ENCODE measurements at places on chromosomes 6 and 20.

GRCh38 chr20:58784321-58785074 lies 66.2 kb downstream of the GNAS-AS1 start:
- no peak for DNase-seq

DNA sequence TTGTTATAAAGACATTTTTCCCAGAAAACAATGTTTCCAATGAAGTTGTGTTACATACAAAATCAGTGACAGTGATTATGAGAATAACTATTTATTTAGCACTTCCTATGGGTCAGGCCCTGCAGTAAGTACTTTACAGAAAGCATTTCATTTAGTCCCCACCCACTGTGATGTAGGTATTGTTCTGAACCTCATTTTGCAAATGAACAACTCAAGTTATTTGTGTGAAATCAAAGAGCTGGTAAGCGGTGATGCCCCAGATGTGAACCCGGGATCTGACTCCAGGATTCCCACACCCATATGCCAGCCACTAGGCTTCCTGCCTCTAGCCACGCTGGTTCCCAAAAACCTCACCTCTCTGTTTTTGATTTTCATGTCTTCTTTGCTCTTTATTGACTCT lies 30.9 kb downstream of the FAXC start:
- no peak for DNase-seq

DNA sequence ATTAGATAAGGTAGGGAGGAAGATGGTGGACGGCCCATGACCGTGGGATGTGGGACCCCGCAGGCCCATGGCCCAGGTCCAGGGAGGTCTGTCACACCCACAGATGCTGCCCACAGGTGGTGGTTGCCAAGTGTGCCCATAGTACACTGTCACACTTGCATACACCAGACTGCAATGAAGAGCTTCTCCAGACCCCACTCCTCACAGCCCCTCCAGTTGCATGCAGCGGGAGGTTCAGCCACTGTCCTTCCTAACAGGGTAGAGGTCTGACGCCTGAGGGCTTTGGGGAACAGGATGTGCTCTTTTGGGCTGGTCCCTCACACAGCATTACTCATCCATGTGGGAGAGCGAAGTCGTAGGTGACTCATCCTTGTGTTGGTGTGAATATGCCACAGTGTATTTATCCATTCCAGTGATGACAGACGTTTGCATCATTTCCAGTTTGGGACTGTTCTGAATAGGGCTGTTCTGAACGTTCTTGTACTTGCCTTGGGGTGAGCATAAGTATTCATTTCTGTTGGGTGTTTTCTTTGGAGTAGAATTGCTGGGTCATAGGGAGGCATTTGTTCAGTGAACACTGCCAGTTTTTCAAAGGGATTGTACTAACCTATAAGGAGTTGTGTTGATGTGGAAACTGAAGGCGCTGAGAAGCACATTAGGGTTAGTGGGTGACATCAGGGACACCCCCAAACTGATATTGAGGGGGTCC lies 10.1 kb upstream of the PYGB start:
- DNase-seq: no peak

DNA sequence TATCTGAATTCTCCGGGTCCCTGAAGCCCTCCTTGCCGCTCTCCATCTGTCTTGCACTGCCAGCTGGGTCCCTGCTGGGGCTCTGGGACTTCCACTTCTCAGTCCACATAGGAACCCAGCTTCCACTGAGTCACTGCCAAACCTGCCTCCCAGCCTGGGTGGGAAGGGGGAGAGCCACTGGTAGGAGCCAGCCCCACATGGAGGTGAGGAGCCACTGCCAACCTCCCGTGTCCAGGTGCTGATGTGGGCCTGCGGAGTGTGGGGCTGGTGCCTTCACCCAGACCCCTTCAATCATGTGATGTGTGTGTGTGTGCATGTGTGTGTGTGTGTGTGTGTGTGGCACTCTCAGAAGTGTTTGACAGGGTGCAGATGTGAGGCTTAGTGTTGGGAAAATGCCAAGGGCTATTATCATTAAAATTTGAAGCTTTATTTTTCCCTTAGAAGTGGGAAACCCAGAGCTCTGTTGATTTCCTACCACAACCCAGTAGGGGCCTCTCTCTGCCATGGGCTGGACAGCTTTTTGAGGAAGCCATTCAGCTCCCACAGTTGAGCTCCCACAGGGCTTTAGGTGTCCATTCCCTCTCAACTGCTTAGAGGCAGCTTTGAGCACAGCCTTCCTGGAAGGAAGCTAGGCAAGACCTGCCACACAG lies 9.3 kb upstream of the SGK2 start:
- no peak for DNase-seq

- DNase-seq: no peak
These were observed 5.9 kb downstream of the TGM6 start for GRCh38 chr20:2386516-2387179.

GRCh38 chr6:25027221-25027916 lies 91.6 kb upstream of the RIPOR2 start:
- no peak for DNase-seq

DNA sequence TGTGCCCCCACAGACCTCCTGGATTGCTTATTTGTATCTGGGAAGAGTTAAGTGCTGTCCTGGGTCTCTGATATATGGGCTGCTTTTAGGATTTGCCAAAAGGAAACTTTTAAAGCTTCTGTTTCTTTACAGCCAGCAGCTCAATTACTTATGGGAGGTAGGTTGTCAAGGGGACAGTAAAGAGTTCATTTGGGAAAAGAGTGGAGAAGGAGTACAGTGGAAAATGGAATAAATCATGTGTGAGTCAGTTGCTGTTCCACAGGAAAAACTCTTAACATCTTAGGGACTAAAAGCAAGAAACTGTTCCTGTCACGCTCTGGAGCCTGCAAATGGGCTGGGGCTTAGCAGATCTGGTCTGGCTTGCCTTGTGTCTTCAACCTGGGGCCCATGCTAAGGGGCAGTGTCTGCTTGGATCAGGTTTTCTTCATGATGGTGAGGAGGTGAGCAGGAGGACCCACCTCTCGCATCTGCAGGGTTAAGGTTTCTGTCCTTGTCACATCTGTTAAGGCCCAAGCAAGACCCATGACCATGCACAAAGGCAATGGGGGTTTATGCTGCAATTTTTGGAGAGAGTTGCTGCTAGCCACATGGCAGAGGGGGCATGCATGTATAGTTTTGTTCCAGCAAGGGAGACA lies 8.7 kb upstream of the CST1 start:
- DNase-seq: no peak

- no peak for DNase-seq
These were observed 26.2 kb upstream of the OPRM1 start for GRCh38 chr6:154012852-154013251.

DNA sequence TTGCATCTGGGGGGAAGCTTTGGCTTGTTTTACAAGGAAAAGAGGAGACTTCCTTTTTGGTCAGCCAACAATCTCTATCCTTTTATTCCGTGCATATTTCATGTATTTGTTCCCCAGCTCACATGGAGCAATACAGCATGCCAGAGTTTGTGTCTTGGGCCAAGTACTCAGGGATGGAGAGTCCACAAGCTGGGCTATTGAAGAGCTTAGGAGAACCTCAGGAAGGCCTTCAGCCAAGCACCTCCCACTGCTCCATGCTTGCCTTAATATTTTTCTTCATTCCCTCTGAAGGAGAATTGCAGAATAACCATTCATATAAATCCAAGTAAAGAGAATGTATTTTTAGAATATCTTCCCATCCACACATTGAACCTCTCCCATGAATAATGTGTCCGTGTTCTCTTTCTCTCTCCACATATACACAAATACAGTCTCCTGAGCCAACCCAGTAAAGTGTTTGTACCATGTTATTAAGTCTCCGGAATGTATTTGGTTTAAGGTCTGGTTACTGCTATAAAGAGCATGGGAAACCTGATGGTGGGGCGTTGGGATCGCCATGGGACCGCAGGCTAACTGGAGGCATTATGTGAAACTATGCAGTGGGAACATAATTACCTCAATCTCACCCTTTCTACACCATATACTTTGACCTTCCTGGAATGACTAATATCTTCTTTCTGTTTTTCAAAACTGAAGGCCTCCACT lies 3.0 kb downstream of the LAMA4 start:
- no peak for DNase-seq

- DNase-seq: no peak
These were observed 350.8 kb upstream of the TSHZ2 start for GRCh38 chr20:52621401-52621800.

GRCh38 chr6:99364026-99364425 lies 14.6 kb upstream of the FAXC start:
- DNase-seq: no peak

DNA sequence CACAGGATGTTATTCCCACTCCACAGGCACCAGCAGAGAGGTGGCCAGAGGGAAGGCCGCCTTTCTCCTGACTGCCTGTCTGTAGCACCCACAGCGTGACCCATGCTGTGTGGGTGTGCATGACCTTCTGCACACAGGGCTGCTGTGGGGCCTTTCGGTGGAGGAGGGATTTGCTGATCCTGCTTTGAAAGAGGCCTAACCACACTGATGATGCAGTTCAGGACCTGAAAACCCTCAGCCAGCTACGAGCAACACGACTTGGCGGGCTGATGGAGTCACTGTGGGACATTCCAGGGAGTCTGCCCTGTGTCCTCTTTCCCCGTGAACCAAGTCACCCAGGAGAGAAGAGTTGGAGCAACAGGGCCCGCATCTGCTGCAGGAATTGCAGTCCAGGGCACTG lies 49.1 kb downstream of the SYTL3 start:
- DNase-seq: no peak

DNA sequence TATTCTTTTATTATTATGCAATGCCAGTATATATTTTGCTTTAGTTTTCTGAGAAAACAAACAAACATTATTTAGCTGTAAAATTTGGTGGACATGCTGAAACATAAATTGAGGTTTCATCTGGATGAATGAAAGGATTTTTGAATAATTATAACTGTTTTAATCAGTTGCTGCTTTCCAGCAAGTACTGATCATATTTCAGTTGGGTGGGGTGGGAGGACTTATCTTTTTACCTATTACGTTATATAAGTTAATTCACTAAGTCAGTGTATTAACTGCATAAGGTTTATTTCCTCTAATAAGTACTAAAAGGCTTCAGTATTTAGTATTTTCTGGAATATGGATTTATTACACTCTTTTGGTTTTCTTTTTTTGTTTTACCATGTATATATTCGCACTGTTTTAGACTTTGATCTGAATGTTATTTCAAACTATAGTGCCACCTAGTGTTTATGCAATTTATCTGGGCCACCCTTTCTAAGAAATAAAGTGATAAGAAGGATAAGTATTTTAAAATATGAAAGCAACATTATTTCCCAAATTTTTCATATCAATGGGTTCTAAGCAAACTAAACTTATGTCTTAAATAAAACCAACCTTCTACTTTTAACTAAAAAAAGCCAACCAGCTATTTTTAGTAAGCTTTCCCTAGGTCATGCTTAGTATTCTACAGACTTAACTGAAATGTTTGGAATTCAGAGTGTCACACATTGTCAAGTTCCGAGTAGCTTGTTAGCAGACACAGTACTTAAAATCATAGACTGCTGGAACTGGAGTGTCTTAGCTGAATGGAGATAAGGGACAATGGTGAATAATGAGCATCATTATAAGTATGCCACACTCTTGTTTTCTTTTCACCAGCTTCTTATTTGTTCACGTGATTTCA lies 105.4 kb upstream of the MCHR2 start:
- DNase-seq: no peak

DNA sequence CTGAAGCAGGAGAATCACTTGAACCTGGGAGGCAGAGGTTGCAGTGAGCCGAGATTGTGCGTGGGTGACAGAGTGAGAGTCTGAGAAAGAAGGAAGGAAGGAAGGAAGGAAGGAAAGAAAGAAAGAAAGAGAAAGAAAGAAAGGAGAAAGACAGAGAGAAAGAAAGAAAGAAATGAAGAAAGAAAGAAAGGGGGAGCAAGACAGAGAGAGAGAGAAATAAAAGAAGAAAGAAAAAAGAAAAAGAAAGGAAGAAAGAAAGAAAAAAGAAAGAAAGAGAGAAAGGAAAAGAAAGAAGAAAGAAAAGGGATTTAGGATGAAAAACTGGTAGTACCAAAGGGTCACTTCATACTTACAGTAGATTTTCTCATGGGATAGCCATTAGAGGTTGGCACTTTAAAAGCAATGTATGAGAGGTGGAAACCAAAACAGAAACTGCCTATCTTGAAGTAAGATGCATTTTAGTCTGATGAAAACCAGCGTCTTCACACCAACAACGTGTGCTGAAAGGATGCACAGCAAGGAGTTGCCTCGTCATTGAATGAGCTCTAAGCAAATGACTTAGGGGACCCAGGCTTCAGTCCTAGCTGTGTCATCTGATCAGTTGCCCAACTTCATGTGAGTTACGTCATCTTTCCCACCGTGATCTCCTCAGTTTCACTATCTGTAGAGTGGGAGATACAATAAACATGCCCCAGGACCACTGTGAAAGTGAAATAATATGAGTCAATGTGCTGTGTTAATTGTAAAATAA lies 133.9 kb upstream of the NEDD9 start:
- no peak for DNase-seq

GRCh38 chr6:30857112-30857511 lies 27.2 kb upstream of the DDR1 start:
- DNase-seq: no peak

- DNase-seq: no peak
These were observed 6.2 kb downstream of the C20orf204 start for GRCh38 chr20:64042054-64042781.

DNA sequence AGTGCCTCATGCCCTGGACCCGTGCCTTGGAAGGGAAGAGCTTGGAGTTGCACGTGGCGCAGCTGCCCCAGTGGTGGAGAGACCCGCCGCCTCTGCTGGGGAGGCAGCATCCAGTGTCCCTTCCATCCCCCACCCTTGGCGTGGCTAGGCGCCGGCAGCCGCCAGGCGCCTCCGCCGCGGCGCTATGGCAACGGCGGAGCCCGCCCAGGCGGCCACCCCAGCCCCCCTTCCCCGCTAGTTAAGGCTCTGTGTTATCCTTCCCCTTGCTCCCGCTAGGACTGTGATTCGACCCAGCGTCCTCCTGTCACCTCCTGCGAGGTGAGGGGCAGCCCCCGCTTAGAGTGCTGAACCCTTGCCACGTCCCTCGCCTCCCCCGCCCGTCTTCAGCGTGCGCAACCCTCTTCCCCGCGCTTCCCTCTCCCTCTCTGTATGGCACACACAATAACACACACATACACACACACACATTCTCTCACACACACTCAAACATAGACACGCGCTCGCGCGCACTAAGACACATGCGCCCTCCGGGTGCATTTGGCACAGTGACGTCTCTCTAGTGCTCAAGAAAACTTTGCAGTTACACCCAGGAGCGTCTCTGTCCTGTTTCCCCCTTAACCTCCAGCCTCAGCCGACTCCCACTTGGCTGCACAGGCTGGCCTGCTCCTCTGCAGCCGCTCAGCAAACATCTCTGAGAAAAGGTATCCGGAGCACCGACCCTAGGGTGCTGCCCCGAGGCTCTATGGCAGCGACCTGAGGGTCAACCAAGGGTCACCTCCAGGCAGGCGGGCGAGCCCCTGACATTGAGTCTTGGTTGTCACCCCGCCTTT lies 8.5 kb downstream of the GRIK2 start:
- no peak for DNase-seq

- no peak for DNase-seq
These were observed 562 bp downstream of the GGT7 start for GRCh38 chr20:34871966-34872621.

DNA sequence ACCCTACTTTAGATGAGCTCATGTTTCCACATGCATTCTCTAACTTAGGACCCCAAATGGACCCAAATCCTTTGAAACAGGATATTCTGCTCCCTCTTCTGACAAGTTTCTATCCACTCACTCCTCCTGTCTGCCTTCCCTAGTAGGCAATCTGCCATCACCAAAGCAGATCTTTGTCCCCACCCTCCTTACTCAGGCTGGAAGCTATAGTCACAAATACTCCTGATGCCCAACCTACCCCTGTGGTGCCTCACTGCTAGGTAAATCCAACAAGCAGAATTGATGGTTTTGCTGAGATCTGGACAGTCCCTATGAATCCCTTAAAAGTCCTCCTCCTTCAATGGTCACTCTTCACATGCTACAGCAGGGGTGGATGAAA lies 21.7 kb downstream of the ELOVL5 start:
- no peak for DNase-seq

GRCh38 chr20:57470212-57470522 lies 54.8 kb downstream of the CTCFL start:
- no peak for DNase-seq

Measured in D341Med (cell line).